ENCODE measurements at places on chromosomes 3 and 15. TPM values are rescaled to one million over a fixed set of nuclear protein-coding genes. Genes with fewer than 3 reads are reported as not detected.

Gene ZNF654
- 16.7 TPM for total RNA-seq

Gene CMC1
- total RNA-seq: 3.0 TPM

Gene GRK7
- not detected for total RNA-seq

Gene ECE2
- total RNA-seq: not detected
